ENCODE measurements at places on chromosomes 6 and 20.

GRCh38 chr6:90251295-90251992 lies 45.2 kb downstream of the BACH2 start:
- no peak for DNase-seq

DNA sequence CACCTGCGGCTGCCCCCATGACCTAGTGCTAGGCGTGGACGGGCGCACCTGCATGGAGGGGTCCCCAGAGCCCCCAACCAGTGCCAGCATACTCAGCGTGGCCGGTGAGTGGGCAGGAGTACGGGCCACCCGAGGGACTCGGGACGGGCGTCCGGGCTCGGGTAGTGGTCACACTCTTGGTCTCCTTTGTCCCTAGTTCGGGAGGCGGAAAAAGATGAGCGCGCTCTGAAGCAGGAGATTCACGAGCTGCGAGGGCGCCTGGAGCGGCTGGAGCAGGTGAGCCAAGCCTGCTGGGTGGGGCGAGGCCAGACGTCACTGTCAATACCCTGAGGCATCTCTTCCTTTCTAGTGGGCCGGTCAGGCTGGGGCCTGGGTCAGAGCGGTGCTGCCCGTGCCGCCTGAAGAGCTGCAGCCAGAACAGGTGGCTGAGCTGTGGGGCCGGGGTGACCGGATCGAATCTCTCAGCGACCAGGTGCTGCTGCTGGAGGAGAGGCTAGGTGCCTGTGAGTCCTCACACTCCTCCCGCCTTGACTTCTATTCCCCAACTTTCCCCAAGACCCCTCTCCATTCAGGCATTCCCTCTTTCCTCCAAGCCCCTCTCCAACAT lies 2.9 kb downstream of the EGFL8 start:
- DNase-seq, result no peak

DNA sequence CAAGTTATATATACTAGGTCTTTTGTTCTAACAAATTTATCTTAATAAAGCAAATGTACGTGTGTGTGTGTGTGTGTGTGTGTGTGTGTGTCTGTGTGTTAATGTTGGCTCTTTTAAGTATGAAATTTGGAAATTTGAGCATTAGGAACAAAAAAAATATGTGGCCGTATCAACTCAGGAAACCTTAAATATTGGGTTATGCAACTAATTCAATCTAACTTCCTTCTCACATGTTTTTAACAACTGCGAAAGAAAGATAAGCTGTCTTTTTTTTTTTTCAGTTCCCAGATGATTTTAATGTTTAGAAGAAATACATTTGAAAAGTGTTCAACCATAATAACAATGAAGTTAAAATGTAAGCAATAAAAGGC lies 616.4 kb upstream of the ARID1B start:
- DNase-seq, result no peak

DNA sequence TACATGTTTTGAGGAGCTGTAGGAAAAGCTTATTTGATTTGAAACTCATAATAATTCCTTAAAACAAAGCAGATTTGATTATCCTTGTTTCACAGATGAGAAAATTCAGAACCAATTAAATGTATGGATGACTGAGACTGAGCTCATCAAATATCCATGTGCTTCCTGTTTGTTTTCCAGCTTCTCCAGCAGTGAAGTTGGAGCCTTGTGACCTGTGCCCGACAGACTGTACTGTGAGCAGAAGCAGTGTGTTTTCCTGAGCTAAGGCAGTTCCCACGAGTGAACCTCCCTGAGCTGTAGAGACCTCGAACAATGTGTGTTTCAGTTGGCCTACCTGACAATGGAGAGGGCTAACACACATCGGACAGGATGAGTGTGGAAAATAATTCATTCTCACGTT lies 599.5 kb upstream of the NRSN1 start:
- DNase-seq, result no peak

DNA sequence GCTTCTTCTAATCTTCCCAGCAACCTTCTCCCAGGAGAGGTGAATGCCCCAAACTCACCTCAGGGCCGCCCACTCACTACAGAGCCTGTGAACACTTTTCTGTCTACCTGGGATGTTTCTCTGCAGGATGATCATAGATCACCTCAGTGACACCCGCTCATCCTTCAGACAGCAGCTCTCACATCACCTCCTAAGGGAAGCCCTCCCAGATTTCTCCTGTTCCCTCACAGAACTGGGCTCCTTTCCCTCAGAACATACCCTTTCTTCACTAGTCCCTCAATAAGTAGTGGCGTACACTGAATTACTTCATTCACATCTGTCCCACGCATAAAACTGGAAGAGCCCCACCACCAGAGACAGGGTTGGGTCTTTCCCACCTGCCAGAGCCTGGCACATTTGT lies 57.8 kb downstream of the CDK5RAP1 start:
- DNase-seq, result no peak

DNA sequence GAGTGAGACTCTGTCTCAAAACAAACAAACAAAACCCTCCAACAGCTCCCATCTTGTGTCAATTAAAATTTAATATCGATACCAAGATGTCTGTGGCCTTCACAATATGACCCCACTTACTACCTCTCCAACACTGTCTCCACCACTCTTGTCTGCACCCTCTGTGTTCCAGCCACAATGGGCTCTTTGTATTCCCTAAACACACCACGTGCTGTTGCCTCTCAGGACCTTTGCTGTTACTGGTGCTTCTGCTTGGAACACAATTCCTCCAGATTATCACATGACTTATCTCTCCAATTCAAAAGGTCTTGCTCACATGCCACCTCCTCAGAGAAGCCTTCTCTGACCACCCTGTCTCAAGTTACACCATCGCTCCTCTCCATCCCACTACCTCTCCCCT lies 6.0 kb upstream of the HCK start:
- no peak for DNase-seq

DNA sequence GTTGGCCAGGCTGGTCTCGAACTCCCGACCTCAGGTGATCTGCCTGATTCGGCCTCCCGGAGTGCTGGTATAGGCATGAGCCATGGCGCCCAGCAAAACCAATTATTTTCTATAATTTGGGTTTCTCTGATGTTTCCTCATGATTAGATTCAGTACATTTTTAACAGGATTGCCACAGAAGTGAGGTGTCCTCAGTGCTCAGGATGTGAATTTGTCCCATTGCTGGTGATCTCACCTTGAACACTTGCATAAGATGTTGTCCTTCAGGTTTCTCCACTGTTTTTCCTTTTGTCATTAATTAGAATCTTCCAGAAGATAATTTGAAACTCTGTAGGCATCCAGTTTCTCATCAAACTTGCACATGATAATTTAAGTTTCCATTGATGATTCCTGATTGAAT lies 45.4 kb upstream of the RPL7L1 start:
- DNase-seq, result no peak

DNA sequence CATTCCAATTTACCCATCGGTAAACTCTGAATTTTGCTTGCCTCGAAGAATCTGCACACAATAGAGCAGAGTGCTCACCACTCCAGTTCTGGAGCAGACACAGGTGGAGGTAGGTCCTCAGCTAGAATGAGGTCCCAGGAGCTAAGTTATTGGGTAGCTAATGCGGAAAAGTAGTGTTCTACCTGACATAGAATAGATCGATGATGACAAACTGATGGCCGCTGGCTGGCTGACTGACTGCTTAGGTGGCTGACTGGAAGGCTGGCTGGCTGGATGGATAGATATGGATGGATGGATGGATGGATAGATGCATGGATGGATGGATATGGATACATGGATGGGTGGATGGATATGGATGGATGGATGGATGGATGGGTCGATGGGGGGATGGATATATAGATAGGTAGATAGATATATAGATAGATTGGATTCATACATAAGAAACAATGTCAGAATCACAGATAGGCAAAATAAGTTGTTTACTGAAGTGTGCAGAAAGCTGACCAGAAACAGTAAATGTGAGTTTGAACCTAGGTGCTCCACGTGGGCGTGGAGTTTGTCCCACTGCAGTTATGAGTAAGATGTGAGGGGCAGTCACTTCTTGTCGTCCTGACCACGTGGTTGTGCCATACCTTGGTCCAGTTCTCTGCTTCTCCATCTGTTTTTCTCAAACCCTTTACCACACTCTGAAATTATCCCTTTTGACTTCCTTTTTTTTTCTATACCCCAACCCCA lies 62.1 kb downstream of the TBXT start:
- DNase-seq, result no peak

DNA sequence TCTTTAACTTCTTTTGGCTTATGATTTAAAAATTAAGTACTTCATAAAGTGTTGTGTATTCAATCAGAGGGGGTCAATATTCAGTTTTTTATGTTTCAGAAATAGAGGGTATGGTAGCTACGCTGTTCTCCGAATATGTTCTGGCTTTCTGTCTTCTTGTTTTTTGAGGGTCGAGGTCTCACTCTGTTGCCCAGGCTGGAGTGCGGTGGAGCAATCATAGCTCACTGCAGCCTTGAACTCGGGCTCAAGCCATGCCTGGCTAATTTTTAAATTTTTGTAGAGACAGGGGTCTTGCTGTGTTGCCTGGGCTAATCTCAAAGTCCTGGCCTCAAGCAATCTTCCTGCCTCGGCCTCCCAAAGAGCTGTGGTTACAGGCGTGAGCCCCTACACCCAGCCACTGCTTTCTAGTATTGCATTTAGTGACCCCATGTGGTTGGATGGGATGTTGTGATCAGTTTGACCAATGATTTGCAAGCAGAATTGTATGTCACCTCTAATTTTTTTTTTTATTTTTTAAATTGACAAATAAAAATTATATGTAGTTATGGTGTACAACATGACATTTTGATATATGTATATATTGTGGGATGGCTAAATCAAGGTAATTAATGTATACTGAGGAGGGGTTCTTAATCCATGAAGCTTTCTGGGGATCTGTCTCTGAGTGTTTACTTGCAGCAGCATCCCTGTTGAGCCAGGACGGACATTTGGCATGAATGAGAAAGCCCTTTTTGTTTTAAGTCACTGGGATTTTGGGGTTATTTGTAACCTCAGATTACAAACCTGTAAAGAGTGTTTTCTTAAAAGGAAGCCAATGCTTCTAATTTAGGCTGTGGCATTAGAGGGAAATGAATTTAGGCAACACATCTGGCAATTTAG lies 38.5 kb upstream of the DEK start:
- no peak for DNase-seq

Measured in NCI-H524 treated with DMSO at 0.1 percent for 48 hours (cell line).